ENCODE measurements at places on chromosomes 6 and 20. TPM values are rescaled to one million over a fixed set of nuclear protein-coding genes. Genes with fewer than 3 reads are reported as not detected.

DNA sequence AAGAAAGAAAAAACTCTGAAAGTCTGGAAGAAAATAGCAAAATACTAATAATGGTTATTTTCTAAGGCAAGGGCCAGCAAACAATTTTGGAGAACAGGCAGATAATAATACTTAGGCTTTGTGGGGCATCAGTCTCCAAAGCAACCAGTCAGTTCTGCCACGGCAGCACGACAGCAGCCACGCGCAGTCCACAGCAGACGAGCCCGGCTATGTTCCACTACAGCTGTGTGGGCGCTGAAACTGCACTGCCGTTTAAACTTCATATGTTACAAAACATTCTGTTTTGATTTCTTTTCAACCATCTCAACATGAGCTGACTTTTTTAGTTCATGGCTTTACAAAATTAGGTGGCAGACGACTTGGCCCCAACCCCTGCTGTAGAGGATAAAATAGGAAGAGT is 29.9 kb downstream of the MRS2 start:
- H3K27ac ChIP-seq, result no peak overlapping the region
- peaks cover 5% of the 10 kb centered on the region for H3K4me1 ChIP-seq
- no peak for DNase-seq
- no peaks in the 10 kb centered on the region for H3K27me3 ChIP-seq

- H3K27ac ChIP-seq, result no peak within 1 kb of the TSS
- H3K4me1 ChIP-seq, result peaks cover 7% of the 10 kb centered on the region
- H3K36me3 ChIP-seq, result no peaks in the 10 kb centered on the region
- H3K4me3 ChIP-seq, result peak within 1 kb of the TSS; percentile 52
- H3K27me3 ChIP-seq, result peaks cover 61% of the 10 kb centered on the region
These were observed at the start of gene RNF182 for GRCh38 chr6:13924949-13925881. Gene RNF182, plus strand, starts transcription at chr6:13924952. Its CDS starts 52,168 bp downstream, at chr6:13977120.

Gene PPIL6
- 1.1 TPM for total RNA-seq

GRCh38 chr6:167030222-167031072 is 31.2 kb downstream of the CEP43 start:
- H3K27me3 ChIP-seq, result no peaks in the 10 kb centered on the region
- H3K27ac ChIP-seq, result no peak overlapping the region
- H3K4me1 ChIP-seq, result no peaks in the 10 kb centered on the region
- H3K4me3 ChIP-seq, result no peak overlapping the region
- H3K36me3 ChIP-seq, result no peaks in the 10 kb centered on the region
- no peak for DNase-seq

GRCh38 chr6:165794179-165794601 is 131.1 kb upstream of the PDE10A start:
- DNase-seq, result no peak
- no peaks in the 10 kb centered on the region for H3K4me1 ChIP-seq
- H3K4me3 ChIP-seq, result no peak overlapping the region
- no peaks in the 10 kb centered on the region for H3K36me3 ChIP-seq
- H3K27me3 ChIP-seq, result no peaks in the 10 kb centered on the region

DNA sequence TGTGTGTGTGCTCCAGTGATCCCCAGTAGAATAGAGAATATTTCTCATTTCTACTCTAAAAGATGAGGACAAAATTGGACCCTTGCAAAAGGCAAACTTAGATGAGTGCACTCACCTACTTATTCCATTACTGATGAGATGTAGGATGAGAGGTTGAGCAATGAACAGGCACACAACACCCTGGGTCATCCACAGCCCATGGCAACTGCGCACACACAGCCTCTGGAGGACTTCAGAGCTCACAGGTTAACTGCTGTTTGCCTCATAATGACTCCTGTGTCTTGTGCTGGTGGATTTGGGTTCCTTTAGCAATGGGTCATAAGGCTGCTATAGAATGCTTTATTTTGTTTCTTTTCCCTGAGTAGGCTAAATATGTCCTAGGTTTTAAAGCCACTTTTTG is 103.6 kb upstream of the TNFAIP3 start:
- H3K27ac ChIP-seq, result no peak overlapping the region
- H3K27me3 ChIP-seq, result no peaks in the 10 kb centered on the region
- DNase-seq, result no peak
- no peaks in the 10 kb centered on the region for H3K4me1 ChIP-seq

Gene CRISP3
- not detected for total RNA-seq

- no peak overlapping the region for H3K4me3 ChIP-seq
These were observed 18.7 kb downstream of the SERPINB6 start for GRCh38 chr6:2952557-2953095.

DNA sequence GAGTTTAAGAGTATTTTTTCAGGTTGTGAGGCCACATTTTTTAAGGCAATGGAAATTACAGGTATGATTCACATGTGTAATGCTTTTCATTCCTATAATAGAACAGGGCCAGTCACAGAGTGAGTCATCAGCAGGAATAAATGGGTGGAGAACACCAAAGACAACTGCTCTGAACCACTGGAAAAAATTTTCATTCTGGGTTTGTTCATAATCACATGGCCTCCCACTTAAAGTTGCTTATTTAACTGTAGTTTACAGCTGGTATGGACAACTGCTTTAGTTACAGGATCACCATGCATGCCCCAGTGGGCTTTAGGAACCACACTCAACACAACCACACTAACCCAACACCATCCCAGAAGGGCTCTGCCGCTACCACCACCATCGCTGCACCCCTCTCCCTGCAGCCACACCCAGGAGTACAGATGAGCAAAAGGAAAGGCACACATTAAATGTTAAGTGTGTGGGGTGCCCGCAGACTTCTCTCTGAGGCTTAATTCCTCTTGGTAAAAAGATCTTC is 107.0 kb upstream of the DST start:
- no peak for DNase-seq
- H3K4me3 ChIP-seq, result no peak overlapping the region
- no peaks in the 10 kb centered on the region for H3K27me3 ChIP-seq
- peaks cover 56% of the 10 kb centered on the region for H3K4me1 ChIP-seq

Gene APOM
- total RNA-seq, result 7.9 TPM

Gene CASP8AP2
- 14.2 TPM for total RNA-seq

DNA sequence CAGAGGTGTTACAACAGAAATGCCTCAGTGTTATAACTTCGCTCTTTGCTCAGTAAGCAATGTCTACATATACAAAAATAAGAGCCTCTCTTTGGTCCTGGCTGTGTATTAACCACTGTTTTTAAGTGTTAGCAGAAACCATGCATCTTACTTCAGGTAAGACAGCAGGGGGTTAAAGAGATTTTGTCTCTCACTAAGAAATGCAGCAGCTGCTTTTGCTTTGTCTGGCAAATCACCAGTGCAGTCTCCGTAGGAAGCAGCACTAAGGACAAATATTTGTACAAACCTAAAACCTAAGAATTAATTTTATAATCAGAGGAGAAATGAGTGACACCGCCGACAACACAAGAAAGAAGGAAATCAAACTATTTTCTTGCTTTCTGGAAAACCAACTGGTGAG is 758 bp downstream of the SMIM28 start:
- no peaks in the 10 kb centered on the region for H3K4me1 ChIP-seq
- no peak overlapping the region for H3K27ac ChIP-seq
- no peaks in the 10 kb centered on the region for H3K36me3 ChIP-seq
- no peaks in the 10 kb centered on the region for H3K27me3 ChIP-seq
- no peak overlapping the region for H3K4me3 ChIP-seq

GRCh38 chr6:49524541-49524940 is 24.8 kb downstream of the GLYATL3 start:
- no peaks in the 10 kb centered on the region for H3K36me3 ChIP-seq
- H3K27ac ChIP-seq, result no peak overlapping the region
- H3K4me3 ChIP-seq, result no peak overlapping the region
- no peak for DNase-seq

Gene DYNLT2
- 0.62 TPM for total RNA-seq

Gene COL11A2
- 0.31 TPM for total RNA-seq

GRCh38 chr20:62376112-62377063 is 9.3 kb upstream of the LAMA5 start:
- no peak overlapping the region for H3K4me3 ChIP-seq
- no peaks in the 10 kb centered on the region for H3K27me3 ChIP-seq
- peak; percentile 64 for DNase-seq

DNA sequence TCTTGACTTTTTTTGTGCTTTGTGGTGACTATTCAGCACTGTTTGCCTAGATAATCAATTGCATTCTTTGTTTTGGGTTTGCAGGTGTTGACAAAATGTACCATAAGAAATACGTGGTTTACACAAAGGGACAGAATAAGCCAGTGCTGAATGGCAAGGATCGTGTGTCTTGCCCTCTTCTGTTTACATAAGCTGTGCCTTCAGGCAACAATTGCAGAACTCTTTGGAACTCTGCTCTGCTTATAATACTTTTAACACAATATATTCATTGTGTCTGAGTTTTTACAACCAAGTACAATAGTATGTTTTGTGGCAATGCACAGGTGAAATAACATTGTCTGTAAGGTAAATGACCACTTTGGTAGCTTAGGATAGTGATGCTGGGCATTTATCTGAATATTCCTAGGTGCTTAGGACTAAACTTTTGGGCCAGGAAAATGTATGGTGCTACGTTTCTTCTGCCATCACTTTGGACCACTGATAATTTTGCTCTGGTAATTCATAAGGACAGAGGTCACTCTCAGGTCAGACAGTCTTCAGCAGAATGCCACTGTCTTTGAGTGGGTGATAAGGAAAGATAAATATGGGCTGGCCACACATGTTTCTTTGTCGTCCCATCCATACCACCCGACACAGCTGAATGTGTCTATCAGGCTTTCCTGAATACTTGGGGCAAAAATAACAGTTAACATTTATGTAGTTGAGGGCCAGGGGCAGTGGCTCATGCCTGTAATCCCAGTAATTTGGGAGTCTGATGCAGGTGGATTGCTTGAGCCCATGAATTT is 344.6 kb upstream of the IMPG1 start:
- H3K27ac ChIP-seq, result no peak overlapping the region
- H3K36me3 ChIP-seq, result no peaks in the 10 kb centered on the region
- no peak overlapping the region for H3K4me3 ChIP-seq
- no peaks in the 10 kb centered on the region for H3K4me1 ChIP-seq

Data from gastrocnemius medialis (tissue), 4 donors.